Putamen (tissue), 1 donor: ENCODE measurements at places on chromosomes 2 and 18.

DNA sequence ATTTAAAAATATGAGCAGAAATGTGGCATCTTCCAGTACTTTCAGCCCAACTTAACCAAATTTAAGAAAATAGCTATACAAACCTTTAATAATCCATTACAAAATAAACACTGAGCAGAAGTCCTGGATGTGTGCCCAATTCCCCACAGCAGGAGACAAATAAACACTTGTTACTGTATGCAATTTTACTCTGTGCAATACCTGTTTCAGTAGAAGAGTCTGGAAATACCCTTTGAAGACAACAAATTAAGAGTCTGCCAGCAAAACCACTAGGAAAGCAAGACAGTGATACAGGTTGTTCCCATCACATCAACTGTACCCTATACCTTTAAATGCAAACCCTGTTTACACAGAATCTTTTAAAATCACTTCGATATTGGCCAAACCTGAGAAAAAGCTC lies 41.4 kb upstream of the RNU4ATAC start:
- DNase-seq: no peak

DNA sequence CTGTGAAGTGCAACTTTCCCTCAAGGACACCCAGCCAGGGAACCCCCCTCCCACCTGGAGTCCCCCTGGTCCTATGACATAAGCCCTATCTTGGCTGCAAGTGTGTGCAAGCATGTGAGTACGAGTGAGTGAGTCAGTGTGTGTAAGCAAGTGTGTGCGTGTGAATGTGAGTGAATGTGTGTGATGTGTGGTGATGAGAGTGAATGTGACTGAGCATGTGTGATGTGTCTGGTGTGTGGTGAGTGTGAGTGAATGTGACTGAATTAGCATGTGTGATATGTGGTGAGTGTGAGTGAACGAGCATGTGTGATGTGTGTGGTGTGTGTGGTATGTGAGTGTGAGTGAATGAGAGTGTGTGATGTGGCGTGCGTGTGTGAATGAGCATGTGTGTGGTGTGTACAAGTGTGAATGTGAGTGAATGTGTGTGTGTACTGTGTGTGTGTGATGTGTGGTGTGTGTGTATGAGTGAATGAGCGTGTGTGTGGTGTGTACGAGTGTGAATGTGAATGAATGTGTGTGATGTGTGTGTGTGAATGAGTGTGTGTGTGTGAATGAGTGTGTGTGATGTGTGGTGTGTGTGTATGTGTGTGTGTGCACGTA lies 68.8 kb upstream of the SMAD7 start:
- DNase-seq: no peak

DNA sequence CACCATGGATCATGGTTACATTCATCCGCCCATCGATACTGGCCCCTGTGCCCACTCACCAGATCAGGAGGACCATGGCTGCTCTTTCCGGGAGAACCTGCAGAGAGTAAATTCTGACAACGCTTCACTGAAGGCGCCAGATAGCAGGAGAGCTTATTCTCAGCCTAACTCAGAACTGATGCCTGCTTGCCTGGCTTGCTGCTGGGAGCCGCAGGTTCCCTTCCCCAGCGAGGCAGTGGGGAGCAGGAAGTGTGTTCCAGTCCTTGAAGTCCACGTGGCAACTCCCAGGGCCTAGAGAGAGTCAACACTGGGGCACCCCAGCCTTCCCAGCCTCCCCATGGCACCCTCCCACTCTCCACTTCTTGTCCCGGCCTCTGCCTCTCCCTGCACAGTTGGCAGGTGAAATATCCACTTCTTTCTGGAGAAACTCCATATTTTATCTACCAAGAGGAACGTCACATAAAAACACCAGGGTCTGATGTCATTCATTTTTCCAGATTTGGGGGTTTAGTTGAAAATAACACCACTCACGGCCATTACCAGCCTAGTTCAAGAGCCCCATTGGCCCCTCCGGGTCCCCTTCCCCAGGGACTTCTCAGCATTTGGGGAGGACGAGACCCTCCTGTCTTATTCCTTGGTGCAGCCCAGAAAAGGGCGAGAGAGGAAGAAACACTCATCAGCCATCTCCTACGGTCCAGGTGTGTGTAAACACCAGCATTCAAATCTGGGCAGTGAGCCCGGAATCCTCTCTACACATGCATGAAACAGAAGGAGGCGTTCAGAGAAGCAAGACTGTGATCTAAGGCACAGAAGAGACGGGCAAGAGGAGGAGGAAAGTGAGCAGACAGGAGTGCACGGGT lies 3.5 kb upstream of the TUBB6 start:
- no peak for DNase-seq

GRCh38 chr2:6441800-6442199 lies 423.9 kb downstream of the CMPK2 start:
- no peak for DNase-seq

- DNase-seq: no peak
Measured at GRCh38 chr2:180169474-180169873, 162.4 kb upstream of the CWC22 start.

DNA sequence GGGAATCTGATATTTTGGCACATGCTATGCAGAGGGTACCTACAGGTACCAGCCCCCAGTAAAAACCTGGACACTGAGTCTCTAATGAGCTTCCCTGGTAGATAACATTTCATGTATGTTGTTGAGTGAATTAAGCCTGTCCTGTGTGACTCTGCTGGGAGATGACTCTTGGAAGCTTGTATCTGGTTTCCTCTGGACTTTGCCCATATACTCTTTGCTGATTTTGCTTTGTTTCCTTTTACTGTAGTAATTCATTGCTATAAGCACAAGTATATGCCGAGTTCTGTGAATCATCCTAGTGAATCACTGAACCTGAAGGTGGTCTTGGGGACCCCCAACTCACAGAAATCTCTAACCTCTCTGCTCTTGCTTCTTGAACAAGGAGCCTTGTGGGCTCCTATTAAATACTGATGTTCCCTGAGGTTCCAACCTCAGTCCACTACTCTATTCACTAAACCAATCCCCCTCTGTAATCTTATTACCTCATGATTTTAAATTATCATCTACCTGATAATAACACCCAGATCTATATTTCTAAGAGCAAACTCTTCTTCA lies 94.3 kb upstream of the WDSUB1 start:
- DNase-seq: no peak

DNA sequence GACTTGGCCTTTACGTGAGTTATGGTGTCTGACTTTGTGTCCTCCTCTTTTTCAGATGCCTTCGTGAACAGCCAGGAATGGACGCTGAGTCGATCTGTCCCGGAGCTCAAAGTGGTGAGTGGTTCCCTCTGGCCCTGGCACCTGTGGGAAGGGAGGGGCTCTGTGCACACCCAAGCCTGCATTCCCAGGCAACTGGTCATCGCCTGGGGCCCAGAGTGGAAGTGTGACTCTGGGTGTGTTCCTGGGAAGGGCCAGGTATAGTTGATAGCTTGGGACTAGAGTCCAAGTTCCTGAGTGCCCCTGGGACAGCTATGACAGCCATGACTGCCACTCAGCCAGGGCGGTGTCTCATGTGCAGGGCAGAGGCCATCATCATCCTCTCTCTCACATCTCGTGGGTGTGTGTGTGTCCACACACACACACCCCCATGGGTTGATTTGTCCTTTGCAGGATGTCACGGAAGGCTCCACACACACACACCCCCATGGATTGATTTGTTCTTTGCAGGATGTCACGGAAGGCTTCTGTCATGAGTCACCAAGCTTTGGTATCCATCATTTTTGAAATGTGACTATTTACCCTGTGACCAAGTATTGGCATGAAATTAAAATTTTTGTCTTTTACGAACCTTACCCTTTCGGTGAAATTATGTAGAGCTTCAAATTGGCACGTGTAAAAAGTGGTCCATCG lies 215.4 kb downstream of the AGAP1 start:
- DNase-seq: no peak

DNA sequence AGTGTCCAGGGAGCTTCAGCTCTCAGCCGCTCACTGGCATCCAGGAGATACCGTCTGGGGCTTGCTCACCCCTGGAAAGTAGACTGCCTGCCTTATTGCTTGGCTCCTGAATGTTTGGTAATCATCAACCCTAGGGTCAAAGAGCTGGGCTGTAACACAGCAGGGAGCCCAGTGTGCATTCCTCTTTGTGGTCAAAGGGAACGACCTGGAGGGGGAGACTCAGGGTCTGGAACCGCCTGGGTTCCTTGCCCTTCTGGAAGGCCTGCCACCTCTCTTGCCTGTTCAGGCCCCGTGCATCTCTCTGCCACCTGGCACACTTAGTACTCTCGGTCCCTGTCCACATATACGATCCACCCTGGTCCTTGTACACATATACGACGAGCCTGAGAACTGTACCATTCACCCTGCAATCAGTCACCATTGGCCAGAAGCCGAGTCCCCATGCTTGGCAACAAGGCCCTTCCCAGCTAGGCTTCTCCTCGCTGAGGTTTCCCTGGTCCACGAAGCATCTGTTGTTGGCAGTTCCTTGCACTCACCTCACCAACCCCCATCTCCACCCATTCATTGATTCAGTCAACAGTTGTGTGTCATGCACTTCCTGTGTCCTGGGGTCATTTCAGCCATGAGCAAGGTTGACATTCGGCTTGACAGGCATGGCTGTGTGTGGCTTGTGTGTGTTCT lies at the start of gene NAT8:
Gene NAT8 (minus strand): TSS at position 85 of the 681 bp plus-strand sequence. CDS start 794 bp downstream, outside the sequence.
- no peak for DNase-seq

DNA sequence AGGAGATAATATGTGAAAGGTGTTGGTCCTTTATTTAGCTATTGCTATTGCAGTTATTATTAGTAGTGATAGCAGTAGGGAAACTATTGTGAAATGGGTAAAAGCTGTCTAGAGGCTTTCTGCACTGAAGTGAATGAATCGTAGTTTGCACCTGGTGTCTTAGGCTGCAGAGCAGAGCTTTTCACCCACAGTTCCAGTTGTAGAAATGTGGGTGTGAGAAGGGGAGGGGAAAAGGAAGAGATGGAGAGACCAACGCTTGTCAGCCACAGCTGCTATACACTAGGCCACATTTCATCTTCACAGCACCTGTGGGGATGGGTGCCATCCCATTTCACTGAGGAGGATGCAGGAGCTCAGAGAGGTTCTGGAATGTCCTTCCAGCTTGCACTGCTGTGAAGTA lies 50.0 kb downstream of the TRPM8 start:
- DNase-seq: no peak

DNA sequence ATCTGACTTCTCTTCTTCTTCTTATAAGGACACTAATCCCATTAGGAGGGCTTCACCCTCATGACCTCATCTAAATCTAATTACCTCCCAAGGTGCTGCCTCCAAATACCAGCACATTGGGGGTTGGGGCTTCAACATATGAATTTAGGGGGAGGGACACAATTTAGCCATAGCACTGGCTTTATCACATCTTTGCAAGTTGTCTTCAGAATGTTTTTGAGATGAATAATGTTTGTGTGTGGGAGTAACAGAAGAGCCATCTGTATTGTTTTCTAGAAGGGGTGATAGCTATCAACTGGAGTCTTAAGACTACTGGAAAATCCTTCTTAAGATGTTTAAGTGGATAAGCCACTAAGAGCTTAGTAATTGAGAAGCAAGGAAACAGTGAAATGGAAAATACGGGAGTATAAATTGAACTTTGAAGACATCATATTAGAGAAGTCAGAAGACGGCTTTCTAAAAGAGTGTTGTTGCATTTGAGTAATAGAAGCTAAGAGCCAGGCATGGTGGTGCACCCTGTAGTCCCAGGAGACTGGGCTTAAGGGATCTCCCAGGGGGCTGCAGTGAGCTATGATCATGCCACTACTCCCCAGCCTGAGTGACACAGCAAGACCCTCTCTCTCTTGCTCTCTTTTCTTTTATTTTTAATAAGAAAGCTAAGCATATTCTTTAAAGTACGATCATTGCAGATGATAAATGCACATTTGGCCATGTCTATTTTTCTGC lies 32.6 kb upstream of the B3GNT2 start:
- DNase-seq: no peak

DNA sequence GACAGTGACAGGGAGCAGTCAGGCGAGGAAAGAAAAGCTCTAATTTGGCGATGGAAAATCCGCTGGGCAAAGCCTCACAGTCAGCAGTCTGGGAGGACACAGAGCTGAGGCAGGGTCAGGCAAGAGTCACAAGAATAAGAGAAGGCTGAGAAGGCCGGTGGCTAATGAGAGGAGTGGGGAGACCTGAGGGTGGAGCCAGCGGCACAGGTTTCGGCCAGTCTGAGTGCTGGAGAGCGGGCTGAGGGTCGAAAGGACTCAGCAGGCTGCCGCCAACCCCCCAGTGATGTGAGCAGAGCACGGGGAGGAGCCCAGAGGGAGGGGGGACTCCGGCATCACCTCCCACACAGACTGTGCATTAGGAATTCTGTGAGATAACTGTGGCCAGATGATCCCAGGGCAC lies 500.6 kb upstream of the MYT1L start:
- DNase-seq: no peak

DNA sequence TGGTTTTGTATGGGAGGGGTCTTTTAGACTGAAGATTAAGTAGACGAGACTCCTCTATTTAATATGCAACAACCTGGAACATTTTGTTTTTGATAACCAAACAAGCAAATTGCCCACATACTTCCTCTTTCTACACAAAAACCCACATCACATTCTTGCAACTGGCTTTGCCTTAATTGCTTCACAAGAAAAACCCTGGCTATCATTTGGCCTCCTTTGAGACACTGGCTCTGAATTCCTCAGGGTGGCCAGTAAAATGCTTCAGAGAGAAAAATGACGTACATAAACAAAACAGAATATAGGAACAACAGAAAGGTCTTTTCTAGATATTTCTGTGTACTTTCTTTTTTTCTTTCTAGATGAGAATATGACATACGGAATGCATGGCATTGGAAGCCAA lies 103.0 kb downstream of the TRIB2 start:
- DNase-seq: no peak

GRCh38 chr2:47002480-47003381 lies 87.1 kb upstream of the MCFD2 start:
- DNase-seq: peak; percentile 85

- no peak for DNase-seq
Measured at GRCh38 chr2:154207288-154208047, 335.7 kb downstream of the GALNT13 start.

DNA sequence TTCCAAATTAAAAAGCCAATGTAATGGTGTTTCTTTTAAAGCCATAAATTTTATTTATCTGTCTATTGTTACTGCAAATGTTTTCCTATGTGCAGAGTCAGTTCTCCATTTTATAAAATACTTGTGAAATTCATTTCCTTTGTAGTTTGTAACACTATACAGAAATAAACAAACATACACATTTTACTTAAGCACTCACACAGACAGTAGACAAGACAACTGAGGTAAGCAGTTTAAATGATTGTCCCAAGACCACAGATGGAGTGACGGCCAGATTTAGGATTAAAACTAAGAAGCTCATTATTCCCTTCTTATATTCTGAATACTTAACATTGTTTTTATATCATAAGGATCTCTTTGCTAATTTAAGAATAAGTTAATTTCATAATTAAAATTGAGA lies 100.9 kb downstream of the BAZ2B start:
- DNase-seq: no peak

DNA sequence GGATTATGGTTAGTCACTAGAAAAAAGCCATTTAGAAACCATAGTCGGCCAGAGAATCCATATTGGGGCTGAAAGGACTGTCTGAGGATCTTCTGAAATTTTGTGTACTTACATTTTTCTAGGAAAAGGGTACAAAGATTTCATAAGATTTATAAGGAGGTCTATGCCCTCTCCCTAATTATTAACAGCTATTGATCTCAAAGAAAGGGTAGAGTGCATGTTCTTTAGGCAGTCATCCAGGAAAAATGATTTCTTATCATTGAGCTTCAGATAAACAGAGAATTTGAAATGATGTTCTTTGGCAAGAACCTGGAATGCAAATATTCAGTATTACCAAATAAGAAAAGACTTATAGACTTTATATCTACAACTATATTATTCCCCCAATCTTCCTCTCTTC lies 195.3 kb downstream of the ACTR3 start:
- no peak for DNase-seq

- DNase-seq: no peak
Measured at GRCh38 chr18:12031846-12032245, 50.5 kb downstream of the IMPA2 start.
